CD4-positive, alpha-beta memory T cell (primary cell): ENCODE measurements at places on chromosomes 2 and 18. TPM values are rescaled to one million over a fixed set of nuclear protein-coding genes. Genes with fewer than 3 reads are reported as not detected.
A peak's percentile ranks its signal among the peaks of the same experiment; 100 is the strongest.

ANKRD53 gene
- polyA plus RNA-seq: not detected

TFPI gene
- polyA plus RNA-seq: not detected

TM4SF20 gene
- not detected for polyA plus RNA-seq

CCL20 gene
- 1.6 TPM for polyA plus RNA-seq

FNDC4 gene
- polyA plus RNA-seq: not detected

SERPINB2 gene
- polyA plus RNA-seq: not detected

DNA sequence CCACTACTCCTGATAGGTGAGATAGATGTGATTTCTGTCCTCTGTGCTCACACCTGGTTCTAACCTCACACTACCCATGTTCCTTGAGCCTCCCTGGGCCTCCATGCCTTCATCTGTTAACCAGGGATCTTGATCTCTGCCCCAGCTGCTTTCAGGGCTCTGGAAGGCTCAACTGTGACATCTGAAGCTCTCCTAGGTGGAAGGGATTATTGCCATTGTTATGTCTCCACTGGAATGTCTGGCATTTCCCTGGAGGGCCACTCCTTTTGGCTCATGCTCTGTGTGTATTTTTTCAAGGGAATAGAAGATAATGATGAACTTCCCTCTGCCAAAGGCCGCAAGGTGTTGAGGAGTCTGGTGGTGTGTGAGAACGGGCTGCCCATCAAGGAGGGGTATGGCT lies 41.2 kb downstream of the PCARE start:
- no peaks in the 10 kb centered on the region for H3K36me3 ChIP-seq
- H3K4me1 ChIP-seq: peaks cover 13% of the 10 kb centered on the region
- no peaks in the 10 kb centered on the region for H3K27me3 ChIP-seq
- H3K27ac ChIP-seq: no peak overlapping the region

GRCh38 chr18:36333414-36333813 lies 35.9 kb downstream of the FHOD3 start:
- H3K36me3 ChIP-seq: no peaks in the 10 kb centered on the region
- H3K4me3 ChIP-seq: no peak overlapping the region
- no peaks in the 10 kb centered on the region for H3K4me1 ChIP-seq
- H3K27ac ChIP-seq: no peak overlapping the region

GRCh38 chr18:42635378-42636048 lies 480.0 kb downstream of the RIT2 start:
- no peaks in the 10 kb centered on the region for H3K27me3 ChIP-seq
- no peak for DNase-seq
- H3K4me3 ChIP-seq: no peak overlapping the region
- H3K27ac ChIP-seq: no peak overlapping the region
- H3K36me3 ChIP-seq: no peaks in the 10 kb centered on the region
- H3K4me1 ChIP-seq: no peaks in the 10 kb centered on the region

DNA sequence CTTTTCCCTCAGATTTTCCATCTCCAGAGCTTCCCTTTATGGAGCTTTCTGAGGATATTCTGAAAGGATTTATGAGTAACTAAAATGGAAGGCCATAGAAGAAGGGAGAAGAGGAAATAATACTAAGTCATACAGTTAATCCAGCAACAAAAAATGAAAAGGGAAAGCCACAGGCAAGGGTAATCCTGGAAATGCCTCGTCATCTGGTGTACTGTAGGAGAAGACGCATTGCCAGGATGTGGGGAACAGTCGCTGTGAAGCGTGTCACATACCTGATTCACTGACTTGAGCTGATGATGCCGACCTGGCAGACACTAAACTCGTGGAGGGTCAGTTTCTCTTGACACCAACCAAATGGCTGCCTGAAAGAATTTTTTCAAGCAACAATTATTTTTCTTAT lies 34.7 kb upstream of the ALPP start:
- H3K4me3 ChIP-seq: no peak overlapping the region
- no peaks in the 10 kb centered on the region for H3K36me3 ChIP-seq
- peaks cover under 1% of the 10 kb centered on the region for H3K4me1 ChIP-seq
- H3K27ac ChIP-seq: no peak overlapping the region
- H3K27me3 ChIP-seq: no peaks in the 10 kb centered on the region

- H3K4me3 ChIP-seq: no peak overlapping the region
- H3K27me3 ChIP-seq: no peaks in the 10 kb centered on the region
- no peak overlapping the region for H3K27ac ChIP-seq
- no peaks in the 10 kb centered on the region for H3K36me3 ChIP-seq
- H3K4me1 ChIP-seq: no peaks in the 10 kb centered on the region
Observed at GRCh38 chr2:23653326-23653725, 268.3 kb downstream of the KLHL29 start.

DNA sequence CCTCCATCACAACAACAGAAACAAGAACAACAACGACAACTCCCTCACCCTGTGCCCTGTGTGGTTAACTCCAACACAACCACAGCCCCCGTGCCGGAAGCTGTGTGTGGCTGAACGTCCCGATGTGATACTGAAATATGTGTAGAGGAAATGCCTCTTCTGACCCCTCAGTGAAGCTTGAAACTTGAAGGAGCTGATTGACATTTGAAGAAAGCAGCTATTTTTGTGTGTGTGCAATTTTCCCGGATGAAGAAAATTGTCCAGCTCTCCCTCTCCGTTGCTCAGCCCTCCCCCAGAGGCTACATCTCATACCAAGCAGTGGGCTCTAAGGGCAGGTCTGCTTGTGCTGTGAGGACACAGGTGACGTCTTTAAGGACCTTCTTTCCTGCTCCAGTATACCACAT lies 173.8 kb downstream of the ICOS start:
- H3K27ac ChIP-seq: no peak overlapping the region
- H3K4me1 ChIP-seq: peaks cover 48% of the 10 kb centered on the region
- H3K36me3 ChIP-seq: no peaks in the 10 kb centered on the region
- H3K27me3 ChIP-seq: no peaks in the 10 kb centered on the region
- peak overlapping the region; percentile 14 for H3K4me3 ChIP-seq

- H3K4me1 ChIP-seq: no peaks in the 10 kb centered on the region
- no peaks in the 10 kb centered on the region for H3K27me3 ChIP-seq
- H3K36me3 ChIP-seq: no peaks in the 10 kb centered on the region
- no peak overlapping the region for H3K4me3 ChIP-seq
- H3K27ac ChIP-seq: no peak overlapping the region
- DNase-seq: no peak
Observed at GRCh38 chr2:150051004-150051403, 436.5 kb downstream of the RND3 start.

DNA sequence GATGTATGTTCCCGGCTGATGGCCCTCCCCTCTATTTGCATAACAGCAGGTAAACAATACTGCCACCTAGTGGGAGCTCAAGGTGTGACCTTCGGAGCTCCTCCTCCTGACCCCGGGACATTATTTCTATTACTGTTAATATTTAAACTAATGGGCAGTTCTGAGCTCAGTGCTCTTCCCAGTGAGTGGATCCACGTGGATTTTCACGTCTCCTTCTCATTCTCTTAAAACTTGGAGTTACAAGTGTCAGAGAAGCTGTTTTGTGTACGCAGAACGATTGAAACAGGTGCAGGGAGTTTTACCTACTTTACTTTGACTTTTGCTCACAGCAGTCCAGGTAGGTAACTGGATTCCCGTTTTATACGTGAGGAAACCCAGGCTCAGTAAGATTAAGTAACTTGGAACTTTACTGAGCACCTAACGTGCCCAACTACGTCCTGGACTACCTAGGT lies 127.3 kb downstream of the PRKCE start:
- no peak overlapping the region for H3K27ac ChIP-seq
- H3K4me3 ChIP-seq: no peak overlapping the region
- H3K36me3 ChIP-seq: no peaks in the 10 kb centered on the region
- peak; percentile 71 for DNase-seq
- peaks cover 5% of the 10 kb centered on the region for H3K4me1 ChIP-seq

DNA sequence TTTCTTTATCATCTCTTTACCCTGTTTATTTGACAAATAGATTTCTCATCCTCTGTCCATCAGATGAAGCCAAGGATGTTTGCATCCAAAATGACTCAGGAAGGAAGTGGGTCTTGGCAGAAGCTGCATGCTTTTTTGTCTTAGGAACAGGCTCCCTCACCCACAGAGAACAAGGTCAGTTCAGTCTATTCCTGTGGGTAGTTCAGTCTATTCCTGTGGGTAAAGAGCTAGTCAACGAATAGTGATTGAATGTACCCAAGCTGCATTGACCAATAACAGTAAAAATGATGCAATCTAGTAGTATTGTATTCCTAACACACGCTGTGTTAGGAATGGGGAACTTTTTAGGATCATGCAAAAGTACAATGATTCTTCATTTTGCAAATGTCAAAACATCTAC lies 290.8 kb upstream of the TANK start:
- H3K36me3 ChIP-seq: no peaks in the 10 kb centered on the region
- H3K4me3 ChIP-seq: no peak overlapping the region
- H3K27me3 ChIP-seq: no peaks in the 10 kb centered on the region
- no peak for DNase-seq

GRCh38 chr2:149278161-149278871 lies 52.1 kb upstream of the LYPD6 start:
- H3K4me3 ChIP-seq: no peak overlapping the region
- DNase-seq: no peak
- no peak overlapping the region for H3K27ac ChIP-seq
- no peaks in the 10 kb centered on the region for H3K36me3 ChIP-seq
- H3K27me3 ChIP-seq: no peaks in the 10 kb centered on the region

- H3K36me3 ChIP-seq: no peaks in the 10 kb centered on the region
- no peaks in the 10 kb centered on the region for H3K4me1 ChIP-seq
- DNase-seq: no peak
- no peak overlapping the region for H3K4me3 ChIP-seq
- no peak overlapping the region for H3K27ac ChIP-seq
Observed at GRCh38 chr2:29262681-29263260, 147.6 kb downstream of the CLIP4 start.

- no peak overlapping the region for H3K27ac ChIP-seq
- no peak overlapping the region for H3K4me3 ChIP-seq
- no peaks in the 10 kb centered on the region for H3K4me1 ChIP-seq
- H3K27me3 ChIP-seq: no peaks in the 10 kb centered on the region
Observed at GRCh38 chr2:60925994-60926740, 44.8 kb downstream of the REL start.

DNA sequence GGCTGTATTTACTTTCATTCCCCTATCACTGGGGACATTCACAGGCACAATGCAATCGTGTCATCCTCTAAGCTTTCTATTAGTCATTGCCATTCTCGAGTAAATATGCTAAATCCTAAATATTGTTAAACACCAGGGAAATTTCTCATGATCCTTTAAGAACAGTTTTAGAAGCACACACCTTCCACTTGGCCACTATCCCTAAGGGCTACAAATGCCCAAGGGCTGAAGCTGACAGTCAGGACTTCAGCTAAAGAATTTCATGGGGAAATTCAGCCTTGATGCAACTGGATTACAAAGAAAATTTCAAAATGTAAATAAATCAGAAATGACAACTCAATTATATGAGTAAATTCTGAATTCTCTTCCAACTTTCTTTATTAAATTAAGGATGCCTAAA lies 163.1 kb upstream of the PID1 start:
- H3K36me3 ChIP-seq: no peaks in the 10 kb centered on the region
- no peak overlapping the region for H3K27ac ChIP-seq
- H3K4me1 ChIP-seq: no peaks in the 10 kb centered on the region
- no peaks in the 10 kb centered on the region for H3K27me3 ChIP-seq
- no peak for DNase-seq
- no peak overlapping the region for H3K4me3 ChIP-seq

- H3K27me3 ChIP-seq: no peaks in the 10 kb centered on the region
- no peak overlapping the region for H3K27ac ChIP-seq
- no peaks in the 10 kb centered on the region for H3K4me1 ChIP-seq
- H3K36me3 ChIP-seq: no peaks in the 10 kb centered on the region
Observed at GRCh38 chr2:58466804-58467203, 225.7 kb upstream of the FANCL start.
